ENCODE measurements at places on chromosomes 11 and 22.

DNA sequence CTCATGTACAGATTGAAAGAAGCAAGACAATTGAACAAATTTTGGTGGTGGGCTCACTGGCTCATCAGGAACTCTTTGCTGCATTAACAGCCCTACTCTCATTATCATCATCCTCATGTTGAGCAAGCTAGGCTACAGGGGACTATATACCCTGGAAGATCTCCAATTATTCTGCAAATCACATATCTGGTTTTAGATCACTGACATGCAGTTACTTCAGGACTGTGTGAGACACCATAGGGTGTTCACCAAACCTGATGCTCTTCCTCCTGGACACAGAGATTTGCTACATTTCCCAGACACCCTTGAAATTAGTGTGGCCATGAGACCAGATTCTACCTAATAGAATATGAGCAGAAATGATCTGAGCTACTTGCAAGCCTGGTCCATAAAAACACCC lies 23.0 kb upstream of the ME3 start:
- no peak for DNase-seq

- DNase-seq, result no peak
Observed at GRCh38 chr11:30424844-30425243, 101.9 kb downstream of the ARL14EP start.

GRCh38 chr11:119297938-119298337 lies 19.0 kb downstream of the MCAM start:
- no peak for DNase-seq

DNA sequence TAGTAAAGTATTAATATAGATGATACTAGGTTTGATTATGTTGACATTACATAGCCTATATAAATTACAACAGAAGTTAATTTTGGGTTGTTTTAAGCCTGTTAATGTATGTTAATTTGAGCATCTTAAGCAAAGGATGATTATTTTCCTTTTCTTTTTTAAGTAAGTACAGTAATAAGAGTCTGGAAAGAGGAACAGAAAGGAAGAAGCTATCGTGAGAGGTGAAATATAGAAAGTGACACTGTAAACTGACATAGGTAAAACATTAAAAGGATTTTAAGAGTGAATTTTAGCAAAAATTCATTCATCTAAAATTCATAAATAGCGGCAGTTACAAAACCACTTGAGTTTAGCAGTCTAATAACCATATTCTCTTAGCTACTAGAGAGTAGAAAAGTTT lies 45.5 kb downstream of the FAR1 start:
- DNase-seq, result no peak

All from activated CD4-positive, alpha-beta T cell treated with anti-CD3 and anti-CD28 coated beads, Interleukin-2, Interleukin-6, amounts not matched to agents 100 ng/mL and 50 ng/mL, durations not matched to agents 16 hours and 8 hours (primary cell).